ENCODE measurements at places on chromosomes 6 and 20. TPM values are rescaled to one million over a fixed set of nuclear protein-coding genes. Genes with fewer than 3 reads are reported as not detected.

The HRH3 gene
- not detected for total RNA-seq

The ADA gene
- 33.6 TPM for total RNA-seq

- no peak for DNase-seq
Observed at GRCh38 chr6:7895125-7895423, 15.5 kb downstream of the TXNDC5 start.

DNA sequence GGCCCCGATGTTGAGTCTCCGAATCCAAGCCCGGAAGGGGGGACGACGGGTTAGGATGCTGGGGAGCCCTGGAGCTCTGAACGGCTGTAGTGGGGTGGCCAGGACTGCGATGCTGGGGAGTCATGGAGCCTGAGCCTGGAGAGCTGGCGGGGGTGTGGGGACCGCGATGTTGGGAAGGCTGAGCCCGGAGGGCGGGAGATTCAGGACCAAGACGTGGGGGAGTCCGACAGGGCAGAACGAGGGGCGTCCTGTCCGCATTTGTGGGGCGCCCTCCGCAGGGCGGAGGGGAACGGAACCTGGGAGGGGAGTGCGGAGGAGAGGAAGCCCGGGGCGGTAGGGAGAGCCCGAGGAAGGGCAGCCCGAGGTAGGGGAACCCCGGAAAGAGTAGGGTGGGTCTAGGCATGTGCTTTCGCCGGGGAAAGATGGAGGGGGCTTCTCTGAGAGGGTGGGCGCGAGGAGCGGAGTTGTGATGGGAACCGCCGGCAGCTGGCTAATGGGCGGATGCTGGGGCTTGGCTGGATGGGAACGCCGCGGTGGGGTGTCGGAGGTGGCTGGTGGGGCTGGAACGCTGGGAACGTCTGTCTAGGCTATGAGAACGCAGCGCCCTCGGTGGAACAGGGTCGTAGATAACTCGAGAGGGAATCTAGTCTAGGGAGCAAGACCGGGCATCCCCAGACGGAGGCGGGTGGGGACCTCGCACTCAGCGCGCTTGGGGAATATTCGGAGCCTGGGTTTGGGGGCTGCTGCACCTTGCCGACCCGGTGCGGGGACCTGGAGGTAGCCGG, 684 bp downstream of the PAQR8 start:
- DNase-seq: peak; percentile 8

- no peak for DNase-seq
Observed at GRCh38 chr6:14975471-14975817, 270.4 kb upstream of the JARID2 start.

- DNase-seq: no peak
Observed at GRCh38 chr6:18088419-18089296, 33.8 kb downstream of the NHLRC1 start.

DNA sequence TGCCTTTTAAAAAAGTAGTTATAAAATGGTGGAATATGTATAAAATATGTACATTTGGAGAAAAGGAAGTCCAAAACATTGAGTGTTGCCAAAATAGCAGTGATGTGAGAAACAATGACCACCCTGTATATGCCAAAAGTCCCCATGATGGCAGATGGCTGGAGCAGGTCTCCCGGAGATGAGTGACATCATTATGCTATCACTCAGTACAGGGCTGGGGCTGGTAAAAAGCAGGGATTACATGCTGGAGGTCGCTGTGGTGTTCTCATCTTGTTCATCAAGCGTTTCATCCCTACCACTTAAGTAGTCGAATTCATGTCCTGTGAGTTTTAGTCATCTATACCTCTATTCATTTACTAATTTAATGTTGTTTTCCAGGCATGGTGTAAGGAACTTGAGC, 315.3 kb upstream of the SLC35B3 start:
- DNase-seq: no peak

GRCh38 chr6:134309227-134309626, 8.7 kb downstream of the SGK1 start:
- DNase-seq: no peak

GRCh38 chr20:54650052-54650719, 174.8 kb downstream of the DOK5 start:
- DNase-seq: no peak

DNA sequence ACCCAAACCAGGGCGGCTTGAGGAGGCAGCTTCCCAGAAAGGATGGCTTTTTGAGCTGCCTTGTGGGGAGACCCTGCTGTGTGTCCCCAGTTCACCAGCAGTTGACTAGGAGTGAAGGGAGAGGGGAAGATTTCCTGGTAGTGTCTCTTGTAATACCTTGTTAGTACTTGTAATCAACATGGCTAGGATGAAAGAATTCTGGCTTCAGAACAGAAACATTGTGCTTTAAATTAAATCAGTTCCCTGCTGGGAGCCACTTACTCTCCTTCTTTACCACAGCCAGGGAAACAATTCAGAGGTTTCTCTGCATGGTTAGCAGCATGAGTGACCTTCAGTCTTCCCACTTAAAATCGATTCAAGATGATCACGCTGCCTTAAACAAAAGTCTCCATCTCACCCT, 525.4 kb upstream of the ID4 start:
- DNase-seq: no peak

DNA sequence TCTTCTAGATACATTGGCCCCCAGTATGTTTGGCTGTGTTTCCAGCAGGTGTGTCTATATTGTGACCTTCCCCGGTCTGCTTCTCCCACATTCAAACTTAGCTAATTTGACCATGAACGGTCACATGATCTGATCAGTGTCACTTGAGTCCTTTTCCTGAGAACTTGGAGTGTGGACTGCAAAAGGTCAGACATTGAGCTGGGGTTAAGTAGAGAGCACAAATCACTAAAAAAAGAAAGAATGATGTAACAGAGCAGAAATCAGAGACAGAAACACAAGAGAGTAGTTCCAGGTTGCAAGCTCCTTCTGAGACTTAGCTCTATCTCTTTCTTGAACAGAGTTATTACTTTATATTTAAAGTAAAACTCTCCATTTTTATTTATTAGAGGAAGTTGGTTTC, 733.9 kb downstream of the CBLN4 start:
- DNase-seq: no peak

Measured in Caki2 (cell line).